ENCODE measurements at places on chromosomes 6 and 20.
A peak's percentile ranks its signal among the peaks of the same experiment; 100 is the strongest.

- no peak for DNase-seq
These were observed 17.5 kb upstream of the SYNCRIP start for GRCh38 chr6:85660181-85660611.

GRCh38 chr6:34213772-34214171, 22.9 kb upstream of the HMGA1 start:
- DNase-seq, result no peak

- peak; percentile 27 for DNase-seq
These were observed 6.3 kb downstream of the OR2A4 start for GRCh38 chr6:131694832-131695426.

GRCh38 chr6:36599791-36600209, 5.6 kb downstream of the SRSF3 start:
- peak; percentile 65 for DNase-seq

- DNase-seq, result no peak
These were observed 185.9 kb downstream of the MAFB start for GRCh38 chr20:40503119-40503518.

DNA sequence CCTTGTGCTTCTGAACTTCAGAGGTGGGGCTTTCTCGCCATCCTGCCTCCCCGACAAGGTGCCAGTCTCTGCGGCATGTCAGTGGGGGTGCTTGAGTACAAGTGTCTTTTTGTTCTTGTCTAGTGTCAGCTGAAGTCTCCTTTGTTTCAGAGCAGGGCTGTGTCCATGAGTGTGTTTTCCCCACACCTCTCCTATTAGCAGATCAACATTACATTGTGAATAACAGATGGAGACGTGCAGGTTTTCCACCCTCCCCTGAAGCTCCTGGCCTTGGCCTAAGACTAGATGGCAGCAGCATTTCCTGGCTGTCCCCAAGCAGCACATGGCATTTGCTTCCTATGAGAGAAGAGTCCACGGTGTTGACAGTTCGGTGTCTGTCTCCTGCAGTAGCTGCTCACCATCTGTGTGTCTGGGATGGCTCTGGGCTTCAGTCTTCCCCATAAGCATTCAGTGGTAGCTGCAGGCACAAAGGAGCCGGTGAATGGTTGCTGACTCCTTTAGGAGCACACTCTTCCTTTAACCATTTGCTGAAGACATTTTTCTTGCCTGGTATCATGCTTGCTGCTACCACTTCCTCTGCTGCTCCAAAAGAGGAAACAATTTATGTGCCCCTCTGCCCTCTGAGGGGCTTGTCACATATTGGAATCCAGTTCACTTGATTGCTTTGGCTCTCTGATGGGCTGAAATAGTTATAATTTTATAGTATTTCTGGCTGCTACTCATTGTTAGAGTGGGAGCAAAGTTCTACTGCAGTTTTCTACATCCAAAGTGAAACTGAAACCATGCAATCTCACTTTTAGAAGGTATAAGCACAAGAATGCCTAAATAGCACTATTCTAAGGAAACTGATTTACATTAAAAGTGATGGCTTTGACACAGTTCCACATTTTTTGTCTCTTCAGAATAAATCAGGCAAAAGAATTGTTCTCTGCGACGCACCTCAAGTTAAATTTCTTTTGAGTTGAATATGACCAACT, 913.0 kb downstream of the C6orf118 start:
- no peak for DNase-seq

- DNase-seq, result no peak
These were observed 280.6 kb downstream of the KHDC1L start for GRCh38 chr6:72944660-72945059.

Measured in tibial artery (tissue), 4 donors.